Activated CD4-positive, CD25-positive, alpha-beta regulatory T cell treated with anti-CD3 and anti-CD28 coated beads, Interleukin-2, amount 50 U/mL, for 24 hours (primary cell): ENCODE measurements at places on chromosomes 2 and 18.
A peak's percentile ranks its signal among the peaks of the same experiment; 100 is the strongest.

GRCh38 chr2:233852056-233852455 is 2.3 kb downstream of the HJURP start:
- no peak for ATAC-seq

DNA sequence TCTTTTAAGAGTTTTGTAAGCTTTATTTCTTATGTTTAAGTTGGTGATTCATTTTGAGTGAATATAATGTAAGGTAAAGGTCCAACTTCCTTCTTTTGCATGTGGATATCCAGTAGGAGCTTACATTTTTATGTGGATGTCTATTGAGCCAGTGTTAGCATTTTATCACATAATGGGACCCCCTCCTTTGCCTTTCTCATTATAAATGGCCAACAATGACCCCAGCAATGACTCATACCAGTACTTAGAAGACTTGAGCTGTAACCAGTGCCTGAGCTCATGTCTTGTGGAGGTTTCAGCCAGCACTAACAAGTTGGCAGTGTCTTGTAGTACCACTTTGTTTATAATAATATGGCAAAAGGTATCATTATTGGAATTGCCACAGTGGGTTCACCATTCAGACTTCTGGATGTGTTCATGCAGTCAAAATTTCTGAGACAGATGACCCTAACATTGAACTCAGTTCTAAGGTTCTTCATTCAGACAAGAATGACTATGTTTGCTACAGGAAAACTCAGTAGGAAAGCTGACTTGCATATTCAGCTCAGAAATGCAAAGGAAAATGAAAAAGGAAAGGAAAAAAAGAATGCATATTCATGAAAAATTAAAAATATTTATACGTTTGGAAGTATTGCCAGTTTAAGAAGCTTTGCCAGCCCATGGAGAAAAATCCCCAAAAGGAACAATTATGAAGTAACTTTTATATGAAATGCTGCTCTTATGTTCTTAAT is 41.0 kb downstream of the CDKL4 start:
- no peak for ATAC-seq

- ATAC-seq = no peak
Measured at GRCh38 chr2:174445248-174445647, 41.6 kb downstream of the GPR155 start.

- ATAC-seq = peak; percentile 62
Measured at GRCh38 chr2:96528006-96528699, 8.4 kb upstream of the ARID5A start.

DNA sequence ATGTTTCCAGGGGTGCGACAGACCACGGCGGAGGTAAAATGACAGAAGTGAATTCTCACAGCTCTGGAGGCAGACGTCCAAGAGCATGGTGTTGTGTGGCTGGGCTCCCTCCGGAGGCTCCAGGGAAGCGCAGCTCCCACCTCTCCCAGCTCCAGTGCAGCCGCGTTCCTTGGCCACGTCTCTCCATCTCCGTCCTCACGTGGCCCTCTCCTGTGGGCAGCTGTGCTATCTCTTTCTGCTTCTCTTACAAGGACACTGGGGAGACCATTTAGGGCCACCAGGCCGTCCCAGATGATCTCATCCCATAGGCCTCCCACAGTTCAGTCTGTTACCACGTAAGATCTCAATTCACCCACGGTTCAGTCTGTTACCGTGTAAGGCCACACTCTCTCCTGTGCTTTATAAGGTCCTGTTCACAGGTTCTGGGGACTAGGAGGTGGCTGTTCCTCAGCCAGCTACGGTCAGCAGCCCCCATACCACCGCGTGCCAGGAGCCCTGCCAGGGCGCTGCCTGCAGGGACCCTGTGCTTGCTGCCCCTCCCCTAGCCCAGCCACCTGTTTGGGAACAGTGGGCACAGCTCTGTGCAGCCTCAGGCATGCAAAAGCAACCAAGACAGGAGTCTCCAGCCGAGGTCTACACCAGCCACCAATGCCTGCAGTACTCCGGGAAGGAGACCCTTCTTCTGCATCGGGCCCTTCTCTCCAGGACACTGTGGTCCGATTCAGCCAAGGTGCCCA is 2.9 kb upstream of the MAB21L4 start:
- no peak for ATAC-seq
